ENCODE measurements at places on chromosomes 13 and 19.

- DNase-seq, result no peak
These were observed 785 bp downstream of the NHLRC3 start for GRCh38 chr13:39039041-39039440.

- no peak for DNase-seq
These were observed 293.6 kb downstream of the TEX29 start for GRCh38 chr13:111614009-111614408.

DNA sequence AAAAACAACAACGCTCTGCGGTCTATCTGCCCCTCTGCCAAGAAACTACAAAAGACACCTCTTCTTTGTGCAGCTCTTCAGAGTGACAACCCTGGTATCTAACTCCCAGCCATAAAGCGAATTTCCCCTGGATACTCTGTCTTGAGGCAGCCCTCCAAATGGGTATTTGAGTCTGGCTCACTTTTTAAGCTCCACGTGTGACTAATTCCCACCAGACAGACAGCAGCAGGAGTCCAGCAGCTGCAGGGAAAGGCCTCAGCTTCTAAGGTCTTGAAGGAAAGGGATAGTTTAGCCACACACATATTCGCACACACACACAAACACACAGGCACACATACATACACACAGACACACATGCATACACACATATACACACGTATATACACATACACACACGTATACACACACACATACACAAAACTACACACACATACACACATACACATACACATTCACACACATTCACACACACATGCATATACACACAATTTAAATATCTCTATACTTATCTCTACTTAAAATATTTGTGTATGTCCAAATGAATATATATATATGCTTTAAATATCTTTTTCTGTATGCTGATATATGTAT, 188.8 kb downstream of the TSHZ3 start:
- peak; percentile 66 for DNase-seq

DNA sequence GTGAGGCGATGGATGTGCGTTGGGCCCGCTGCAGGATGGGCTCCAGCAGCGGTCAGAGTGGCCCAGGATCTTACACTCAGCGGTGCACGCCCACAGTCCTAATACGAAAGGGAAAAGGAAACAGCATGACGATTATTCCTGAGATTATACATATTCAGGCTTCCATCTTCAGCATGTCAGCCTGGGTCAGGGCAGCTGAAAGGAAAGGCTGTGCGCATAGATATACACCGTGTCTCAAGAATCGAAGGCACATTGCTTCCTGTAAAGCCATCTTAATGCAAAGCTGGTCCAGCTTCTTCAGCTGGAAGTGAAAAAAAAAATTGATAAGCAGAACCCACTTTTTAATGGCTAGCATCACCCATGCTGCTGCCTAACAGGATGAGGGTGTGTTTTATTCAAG, 3.6 kb downstream of the PCDH8 start:
- DNase-seq, result no peak

GRCh38 chr13:98207416-98207815, 30.3 kb upstream of the RNF113B start:
- no peak for DNase-seq

DNA sequence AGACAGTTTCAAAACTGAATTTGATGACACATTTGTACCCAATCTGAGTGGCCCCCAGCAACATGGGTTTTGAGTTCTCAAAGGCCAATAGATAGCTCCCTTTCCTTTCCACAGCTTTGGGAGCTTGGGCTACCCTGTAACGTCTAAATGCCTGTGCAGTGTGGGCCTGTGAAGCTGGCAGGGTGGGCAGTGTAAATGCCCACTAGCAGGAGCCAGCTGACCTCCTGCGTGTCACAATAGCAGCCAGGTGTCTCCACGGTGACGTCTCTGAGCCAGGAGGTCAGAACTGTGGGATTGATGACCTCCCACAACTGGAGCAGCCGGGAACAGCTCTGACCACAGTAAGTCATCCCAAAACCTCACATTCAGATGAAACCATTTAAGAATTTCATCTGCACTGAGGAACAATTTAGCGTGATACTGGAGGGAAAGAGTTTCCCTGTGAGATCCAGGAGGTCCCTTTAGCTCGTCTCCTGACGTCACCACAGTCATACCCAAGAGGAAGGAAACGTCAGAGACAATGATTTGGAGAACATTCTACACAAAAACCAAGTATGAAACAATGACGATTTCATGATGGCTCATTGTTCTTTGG, at the start of gene IPO5:
TSS of gene IPO5 (plus strand) at position 300 of the 595 bp plus-strand sequence. CDS start 23,022 bp downstream, outside the sequence.
- DNase-seq, result no peak

DNA sequence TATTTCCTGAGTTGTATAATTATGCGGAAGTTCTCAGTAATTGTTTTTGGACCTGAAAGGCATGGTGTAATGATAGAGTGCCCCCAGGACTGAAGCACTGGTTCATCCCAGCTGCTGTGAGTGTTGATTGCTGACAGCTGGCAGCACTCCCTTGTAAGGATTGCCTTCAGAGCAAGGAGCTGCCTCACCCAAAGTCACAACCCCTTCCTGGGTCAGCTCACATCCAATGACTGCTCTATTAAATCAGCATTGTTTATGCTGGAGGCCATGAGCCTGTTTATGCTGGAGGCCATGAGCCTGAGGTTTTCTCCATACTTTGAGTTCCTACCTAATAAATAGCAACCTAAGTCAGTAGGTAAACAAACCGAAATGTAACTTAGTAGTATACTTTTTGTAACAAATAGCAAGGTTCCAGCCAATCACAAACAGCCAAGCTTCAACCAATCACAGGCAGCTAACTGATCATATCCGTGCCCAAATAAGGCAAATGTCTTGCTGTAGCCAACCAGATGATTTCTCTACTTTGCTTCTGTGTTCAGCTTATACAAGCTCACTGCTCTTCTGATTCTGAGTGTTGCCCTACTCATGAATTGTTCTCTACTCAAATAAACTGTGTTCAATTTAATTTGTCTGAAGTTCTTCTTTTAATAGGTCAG, 11.7 kb upstream of the SPACA6 start:
- DNase-seq, result no peak

DNA sequence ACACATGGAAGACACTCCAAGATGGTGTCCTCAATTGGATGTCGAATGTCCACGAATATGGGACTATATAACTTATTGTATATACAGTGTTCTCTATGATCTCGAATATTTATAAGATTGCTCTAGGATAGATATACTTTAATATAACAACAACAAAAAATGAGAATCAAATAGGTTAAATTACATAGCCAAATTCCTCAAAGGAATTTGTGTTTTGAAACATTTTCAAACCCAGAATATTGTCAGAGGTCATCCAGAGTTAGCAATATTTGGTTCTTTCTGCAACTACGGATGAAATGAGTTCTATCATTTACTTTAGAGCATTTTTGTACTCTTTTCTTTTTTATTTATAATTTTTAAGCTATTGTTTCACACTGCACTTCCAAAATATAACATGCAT, 857.8 kb downstream of the GPC5 start:
- no peak for DNase-seq

DNA sequence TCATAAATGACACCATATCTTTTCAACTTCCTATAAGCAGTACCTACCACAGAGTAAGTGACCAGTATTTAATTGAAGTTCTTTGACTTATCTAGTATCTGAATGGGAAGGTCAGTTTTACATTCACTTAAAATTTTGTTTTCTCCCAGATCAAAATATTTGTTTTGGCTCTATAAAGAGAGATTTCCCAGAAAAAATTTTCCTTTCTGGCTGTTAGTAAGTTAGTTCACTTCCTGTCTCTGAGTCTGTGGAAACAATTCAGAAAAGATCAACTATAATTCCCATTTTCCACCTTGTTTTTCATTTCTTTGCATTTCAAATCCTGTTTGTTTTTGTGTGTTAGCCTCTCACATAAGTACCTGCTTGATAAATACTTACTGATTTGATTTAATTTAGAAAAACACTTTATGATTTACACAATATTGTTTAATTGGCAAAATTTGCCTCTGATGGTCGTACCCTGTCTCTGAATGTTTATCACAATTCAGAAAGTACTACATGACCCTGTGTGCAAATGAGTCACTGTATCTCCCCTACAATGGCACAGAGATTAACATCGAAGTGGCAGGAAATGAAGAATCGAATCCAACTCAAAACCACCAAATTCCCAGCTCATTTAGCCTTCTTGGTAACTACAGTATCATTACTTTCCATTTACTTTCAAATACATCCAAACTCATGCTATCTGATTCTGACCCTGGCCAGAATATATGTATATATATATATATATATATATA, 15.4 kb upstream of the MED4 start:
- DNase-seq, result no peak

DNA sequence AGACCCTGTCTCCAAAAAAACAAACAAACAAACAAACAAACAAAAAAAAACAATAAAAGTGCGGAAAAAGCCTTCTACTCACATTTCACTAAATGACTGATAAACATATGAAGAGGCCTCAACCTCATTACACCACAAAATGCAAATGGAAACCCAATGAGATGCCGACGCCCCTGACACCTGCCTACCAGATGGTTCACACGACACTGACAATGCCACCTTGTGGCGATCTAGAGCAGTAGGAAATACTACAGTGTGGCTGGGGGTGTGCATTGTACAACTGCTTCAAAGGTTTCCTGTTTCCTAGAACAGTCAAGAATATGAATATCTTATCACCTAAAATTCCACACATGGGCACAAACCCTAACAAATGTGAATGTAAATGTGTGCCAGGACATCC, 14.0 kb downstream of the SCGB2B2 start:
- no peak for DNase-seq

DNA sequence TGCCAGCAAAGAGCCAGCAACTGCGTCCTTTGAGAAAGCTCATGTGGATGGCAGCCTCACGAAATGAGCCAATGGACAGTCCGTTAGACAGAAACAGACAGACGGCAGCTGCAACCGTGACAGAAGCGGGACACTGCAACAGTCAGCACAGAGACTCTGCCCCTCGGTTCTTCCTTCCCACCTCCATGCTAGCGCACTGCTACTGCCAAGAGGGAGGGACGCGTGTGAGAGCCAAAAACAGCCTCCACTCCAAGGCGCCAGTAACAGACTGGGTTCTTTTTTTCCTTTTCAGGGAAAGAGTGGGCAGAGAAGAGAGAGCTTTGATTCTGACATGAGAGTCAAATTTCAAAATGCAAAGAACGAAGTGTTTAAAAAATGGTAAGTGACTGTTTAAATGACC, 77.5 kb downstream of the SERP2 start:
- no peak for DNase-seq

DNA sequence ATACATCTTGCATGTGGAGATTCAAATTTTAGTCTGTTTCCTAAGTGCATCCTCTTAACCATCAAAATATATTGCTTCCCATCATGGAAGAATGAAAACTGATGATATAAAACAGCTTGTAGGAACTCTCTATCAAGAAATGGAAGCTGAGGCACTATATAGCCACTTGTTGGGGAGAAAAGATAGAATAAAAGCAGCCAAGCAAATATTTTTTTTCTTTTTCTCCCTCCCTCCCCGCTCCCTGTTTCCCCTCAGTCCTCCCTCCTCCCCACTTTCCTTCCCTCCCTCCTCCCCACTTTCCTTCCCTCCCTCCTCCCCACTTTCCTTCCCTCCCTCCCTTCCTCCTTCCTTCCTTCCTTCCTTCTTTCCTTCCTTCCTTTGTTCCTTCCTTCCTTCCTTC, 413.8 kb downstream of the GPC6 start:
- DNase-seq, result no peak

DNA sequence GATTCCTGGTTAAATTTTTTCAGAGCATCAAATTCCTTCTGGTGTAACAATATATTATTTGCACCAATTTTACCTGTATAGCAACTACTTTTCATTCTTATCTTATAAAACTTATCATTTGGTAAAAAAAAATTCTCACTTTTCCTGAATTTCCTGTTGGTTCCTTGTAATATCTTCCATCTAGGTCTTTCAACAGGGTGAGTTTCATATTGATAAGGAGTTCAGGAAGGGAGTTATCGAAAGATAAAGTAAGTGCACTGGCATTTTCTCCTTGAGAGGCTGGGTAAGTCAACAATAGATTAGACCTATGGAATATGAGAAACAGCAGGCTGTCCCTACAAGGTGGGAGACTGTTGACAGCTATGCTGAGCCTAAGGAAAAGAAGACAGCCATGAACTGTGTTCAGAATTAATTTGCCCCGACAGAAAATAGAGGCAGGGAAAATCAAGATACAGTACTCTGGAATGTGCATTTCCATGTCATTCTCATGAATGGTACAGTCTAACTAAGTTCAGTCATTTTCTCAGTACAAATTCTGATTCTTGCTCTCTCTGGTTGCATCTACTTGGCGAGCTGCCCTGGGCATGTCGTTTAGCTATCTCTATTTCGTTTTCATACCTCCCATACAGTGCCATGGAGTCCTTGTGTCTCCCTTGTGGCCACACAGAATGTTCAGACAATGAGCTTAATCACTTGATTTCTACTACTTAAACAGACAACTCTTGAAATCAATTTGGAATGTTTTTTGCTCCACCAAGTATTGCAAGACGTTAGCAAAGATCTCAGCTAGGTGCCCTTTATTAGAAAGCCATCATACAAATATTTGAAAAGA, 9.9 kb downstream of the IGFL1 start:
- DNase-seq, result no peak

GRCh38 chr19:50804420-50805272, 14.4 kb downstream of the ACP4 start:
- peak; percentile 99 for DNase-seq

DNA sequence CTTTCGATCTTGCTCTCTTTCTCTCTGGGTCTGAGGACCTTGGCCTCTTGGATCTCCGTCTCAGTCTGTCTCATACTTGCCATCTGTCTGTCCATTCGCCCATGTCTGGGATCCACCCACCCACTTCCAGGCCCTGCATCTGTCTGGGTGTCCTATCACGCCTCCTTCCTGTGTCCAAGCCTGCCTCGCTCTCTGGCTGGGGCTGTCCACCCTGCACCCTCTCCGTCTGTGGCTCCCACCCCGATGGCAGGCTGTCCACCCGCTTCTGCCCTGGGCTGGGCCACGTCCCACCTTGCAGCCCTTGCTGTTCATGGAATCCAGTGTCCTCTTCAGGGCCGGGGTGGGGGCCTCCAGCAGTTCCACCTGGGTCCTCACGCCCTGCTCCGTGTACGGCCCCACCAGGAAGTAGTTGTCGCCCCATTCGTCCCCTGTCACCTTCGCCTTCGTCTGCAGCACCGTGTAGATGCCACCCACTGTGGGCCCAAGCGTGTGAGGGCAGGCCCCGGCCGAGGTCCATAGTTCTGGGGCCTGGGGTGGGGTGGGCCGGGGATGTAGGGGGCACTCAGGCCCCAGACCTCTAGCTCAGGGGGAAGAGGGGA, 2.0 kb downstream of the GYS1 start:
- DNase-seq, result no peak

- DNase-seq, result no peak
These were observed 95.0 kb downstream of the KCTD12 start for GRCh38 chr13:76790980-76791819.

DNA sequence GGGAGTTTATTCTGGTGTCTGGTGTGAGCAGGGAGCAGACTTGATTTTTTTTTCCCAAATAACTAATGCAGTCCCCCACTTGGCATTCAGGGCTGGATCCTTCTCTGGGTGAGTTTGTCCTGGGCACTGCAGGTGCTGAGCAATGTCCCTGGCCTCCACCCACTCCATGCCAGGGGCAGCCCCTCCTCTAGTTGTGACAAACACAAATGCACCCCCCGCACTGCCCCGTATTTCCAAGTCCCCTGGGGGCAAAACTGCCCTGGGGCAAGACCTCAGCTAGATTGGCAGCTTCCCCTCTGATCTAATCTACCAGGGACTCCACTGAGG, 6.4 kb downstream of the MOB3A start:
- DNase-seq, result no peak

GRCh38 chr19:58311345-58311865, 6.2 kb downstream of the ERVK3-1 start:
- no peak for DNase-seq

Data from femur (tissue), 1 donor.